ENCODE measurements at places on chromosomes 2 and 18.

- DNase-seq: no peak
These were observed 87.5 kb downstream of the BOD1L2 start for GRCh38 chr18:57234346-57234745.

DNA sequence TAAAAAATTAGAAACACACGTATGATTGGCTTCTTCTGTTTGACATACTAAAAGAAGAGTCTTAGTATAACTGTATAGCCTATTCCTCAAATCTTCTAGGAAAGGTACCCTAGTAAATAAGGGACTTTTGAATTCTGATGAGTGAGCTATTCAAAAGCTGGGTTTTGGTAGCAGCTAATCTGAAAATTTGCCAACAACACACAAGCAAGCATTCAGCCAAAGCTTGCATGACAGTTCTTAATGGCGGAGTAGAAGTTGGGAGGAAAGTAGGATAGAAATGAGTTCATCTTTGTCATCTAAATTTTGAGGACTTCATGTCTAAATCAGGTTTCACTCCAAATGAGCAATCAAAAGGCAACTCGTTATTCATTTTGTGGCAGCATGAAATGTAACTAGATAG, 813.0 kb downstream of the MBD2 start:
- DNase-seq: no peak

GRCh38 chr2:132754867-132755472, 85.0 kb upstream of the LYPD1 start:
- DNase-seq: no peak

DNA sequence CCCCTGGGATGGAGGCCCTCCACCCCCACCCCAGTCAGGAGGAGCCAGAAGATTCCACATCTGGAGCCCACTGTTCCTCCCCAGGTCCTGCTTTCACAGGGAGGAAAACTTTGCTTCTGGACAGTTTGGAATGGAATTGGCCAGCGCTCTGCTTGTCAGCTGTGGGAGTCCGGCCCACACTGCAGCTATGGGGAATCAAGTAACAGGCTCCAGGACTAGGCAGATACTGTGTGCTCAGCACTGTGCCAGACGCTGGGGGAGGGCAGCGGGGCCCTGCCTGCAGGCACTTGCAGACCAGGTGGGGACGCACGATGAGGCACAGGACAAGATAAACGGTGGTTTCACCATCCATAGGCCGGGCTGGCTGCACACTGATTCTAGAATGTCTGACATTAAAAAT, 114.0 kb downstream of the STPG4 start:
- DNase-seq: no peak

DNA sequence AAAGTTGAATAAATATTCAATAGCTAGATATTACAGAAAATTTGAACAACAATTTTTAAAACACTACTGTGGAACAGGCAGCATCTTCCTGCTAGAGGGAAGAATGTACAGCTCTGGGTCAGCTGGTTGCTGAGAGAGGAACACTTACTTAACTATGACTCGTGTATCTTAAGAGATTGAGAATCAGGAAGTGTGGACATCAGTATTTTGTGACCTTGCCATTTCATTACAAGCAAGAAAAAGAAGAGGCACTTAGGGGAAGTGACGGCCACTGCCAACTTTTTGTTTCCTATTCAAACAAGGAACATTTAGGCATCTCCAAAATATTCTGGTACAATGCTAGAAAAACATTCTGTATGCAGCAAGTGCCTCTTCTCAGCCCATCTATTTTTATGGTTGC, 45.9 kb downstream of the ITPRID2 start:
- DNase-seq: no peak

DNA sequence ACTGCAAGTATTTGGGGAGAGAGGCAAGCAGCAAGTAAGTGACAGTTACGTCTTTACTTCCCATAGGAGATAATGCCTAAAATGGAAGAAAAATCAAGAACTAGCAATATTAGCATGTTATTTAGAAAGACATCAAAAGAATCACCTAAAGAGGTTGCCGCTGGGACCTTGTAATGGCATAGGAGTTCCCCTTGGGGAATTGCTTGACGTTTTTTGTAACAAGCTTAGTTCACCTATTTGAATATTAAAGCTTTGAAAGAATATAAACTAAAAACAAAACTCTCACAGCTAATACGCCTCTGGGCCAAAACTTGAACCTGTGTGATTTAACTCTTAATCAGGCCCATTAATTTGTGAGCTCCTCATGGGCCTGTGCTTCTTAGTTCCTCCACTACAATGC, 89.0 kb downstream of the AAK1 start:
- DNase-seq: no peak

- no peak for DNase-seq
These were observed 341.5 kb upstream of the ETAA1 start for GRCh38 chr2:67055387-67056304.

DNA sequence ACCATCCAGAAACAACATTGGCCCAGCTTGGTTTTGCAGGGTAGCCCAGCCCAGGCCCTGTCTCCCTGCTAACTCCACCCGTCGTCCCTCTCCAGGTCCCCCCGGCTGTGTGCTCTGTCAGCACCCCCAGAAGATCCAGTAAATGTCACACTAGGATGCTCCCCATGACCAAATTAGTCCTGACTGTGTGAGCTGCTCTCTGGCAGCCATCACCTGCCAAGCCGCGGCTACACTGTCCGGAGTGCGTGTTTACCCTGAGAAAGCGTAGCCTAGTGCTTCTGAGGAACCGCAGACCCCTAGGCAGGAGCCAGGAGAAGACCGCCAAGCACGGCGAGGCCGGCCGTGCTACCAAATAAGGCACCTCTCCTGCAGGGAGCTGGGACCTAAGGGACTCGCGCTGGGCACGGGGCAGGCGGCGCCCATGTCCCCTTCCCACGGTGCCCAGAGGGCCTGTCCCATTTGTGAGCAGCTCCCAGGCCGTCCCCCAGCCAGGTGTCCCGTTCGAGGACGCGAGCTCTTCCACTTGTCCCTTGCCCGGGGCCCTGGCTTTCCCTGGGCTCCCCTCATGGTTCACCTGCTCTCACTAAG, 849.9 kb downstream of the RNF144A start:
- no peak for DNase-seq

DNA sequence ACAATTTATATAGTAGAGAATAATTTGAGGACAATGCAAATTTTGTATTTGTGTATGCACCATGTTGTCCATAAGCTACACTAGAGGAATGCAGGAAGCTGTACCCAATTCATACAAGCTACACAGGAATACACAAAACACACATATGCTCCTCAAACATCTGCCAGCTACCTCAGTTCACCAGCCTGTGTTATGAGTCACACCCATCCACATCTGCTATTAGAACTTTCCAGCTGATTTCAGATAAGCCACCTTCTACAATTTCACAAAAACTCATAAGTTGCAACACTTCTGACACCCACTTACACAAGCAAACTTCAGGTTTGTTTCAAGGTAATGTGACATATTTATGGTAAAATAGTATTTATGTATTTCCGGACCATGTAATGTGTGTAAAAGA, 438.9 kb downstream of the SATB2 start:
- DNase-seq: no peak

GRCh38 chr2:105399207-105399861, 483 bp upstream of the FHL2 start:
- no peak for DNase-seq

- no peak for DNase-seq
These were observed 8.7 kb downstream of the PHOSPHO2 start for GRCh38 chr2:169702996-169703395.

- DNase-seq: no peak
These were observed 44.5 kb downstream of the TMEM131 start for GRCh38 chr2:97951155-97951680.

GRCh38 chr2:217157581-217157980, 297.7 kb upstream of the TNP1 start:
- no peak for DNase-seq

- no peak for DNase-seq
These were observed 24.0 kb downstream of the R3HDM1 start for GRCh38 chr2:135555311-135555710.

DNA sequence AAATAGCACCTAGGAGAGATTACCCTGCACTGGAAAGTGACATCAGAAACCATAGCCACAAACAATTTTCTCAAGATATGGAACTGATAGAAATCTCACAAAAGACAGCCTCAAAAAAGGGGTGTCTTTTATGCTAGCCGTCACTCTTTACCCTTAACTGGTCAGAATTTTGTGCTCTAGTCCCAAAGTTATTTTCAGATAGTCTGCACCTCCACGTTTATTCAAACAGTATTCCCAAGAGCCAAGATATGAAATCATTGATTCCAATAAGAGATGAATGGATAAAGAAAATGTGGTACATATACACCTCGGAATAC, 23.5 kb upstream of the PMAIP1 start:
- DNase-seq: no peak

GRCh38 chr2:38682008-38682575, 16.2 kb downstream of the GALM start:
- no peak for DNase-seq

DNA sequence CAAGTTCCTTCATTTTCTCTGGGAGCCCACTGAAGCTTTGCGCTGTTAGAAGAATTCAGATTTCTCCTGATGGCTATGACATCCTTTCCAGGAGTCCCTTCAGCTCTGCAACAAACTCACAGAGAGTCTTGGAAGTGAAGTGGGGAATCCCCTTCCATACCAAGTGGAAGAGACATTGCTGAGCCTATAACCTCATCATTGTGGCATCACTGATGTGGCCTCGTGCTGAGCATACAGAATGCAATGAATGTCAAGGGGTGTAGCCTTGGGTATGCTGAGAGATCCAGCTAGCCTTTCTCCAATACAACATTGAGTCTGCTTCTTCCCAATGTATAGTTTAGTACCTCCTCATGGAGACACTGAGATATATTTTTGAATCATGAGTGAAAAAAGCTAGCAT, 311.1 kb upstream of the RAB12 start:
- DNase-seq: no peak

DNA sequence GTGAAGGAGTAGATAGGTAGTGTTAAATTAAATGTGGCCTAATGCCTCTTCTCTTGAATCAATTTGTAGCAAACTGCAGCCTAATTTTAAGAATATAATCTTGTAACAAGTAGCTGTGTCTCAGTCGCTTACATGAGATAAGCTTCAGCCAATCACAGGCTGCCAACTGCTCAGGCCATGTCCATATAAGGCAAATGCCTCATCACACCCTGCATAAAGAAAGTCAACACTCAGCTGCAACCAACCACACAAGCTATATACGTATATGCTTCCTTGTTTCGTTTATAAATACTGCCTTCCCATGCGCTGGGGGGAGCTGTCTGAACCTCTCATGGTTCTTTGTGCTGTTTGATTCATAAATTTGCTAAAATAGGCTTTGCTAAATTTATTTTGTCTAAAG, 476.3 kb downstream of the TRIB2 start:
- no peak for DNase-seq

GRCh38 chr2:191043438-191043837, 29.5 kb upstream of the STAT1 start:
- no peak for DNase-seq

- DNase-seq: no peak
These were observed 78.7 kb upstream of the ASB18 start for GRCh38 chr2:236342951-236343350.

- DNase-seq: no peak
These were observed 166.6 kb downstream of the RNF144A start for GRCh38 chr2:7083580-7084509.

GRCh38 chr2:51760441-51760840, 728.5 kb upstream of the NRXN1 start:
- no peak for DNase-seq

DNA sequence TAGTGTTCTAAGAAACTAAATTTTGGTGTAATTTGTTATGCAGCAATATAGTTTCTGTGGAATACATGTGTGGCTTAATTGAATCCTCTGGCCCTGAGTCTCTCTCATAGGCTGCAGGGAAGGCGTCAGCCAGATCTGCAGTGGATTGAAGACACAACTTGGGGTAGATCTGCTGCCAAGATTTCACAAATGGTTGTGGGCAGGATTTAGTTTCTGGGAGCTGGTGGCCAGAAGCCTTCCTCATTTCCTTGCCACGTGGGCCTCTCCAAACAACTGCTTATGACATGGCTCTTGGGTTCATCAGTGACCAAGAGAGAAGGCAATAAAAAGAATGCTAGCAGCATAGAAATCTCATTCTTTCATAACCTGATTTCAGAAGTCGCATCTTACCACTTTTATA, 28.2 kb downstream of the CCDC102B start:
- no peak for DNase-seq

DNA sequence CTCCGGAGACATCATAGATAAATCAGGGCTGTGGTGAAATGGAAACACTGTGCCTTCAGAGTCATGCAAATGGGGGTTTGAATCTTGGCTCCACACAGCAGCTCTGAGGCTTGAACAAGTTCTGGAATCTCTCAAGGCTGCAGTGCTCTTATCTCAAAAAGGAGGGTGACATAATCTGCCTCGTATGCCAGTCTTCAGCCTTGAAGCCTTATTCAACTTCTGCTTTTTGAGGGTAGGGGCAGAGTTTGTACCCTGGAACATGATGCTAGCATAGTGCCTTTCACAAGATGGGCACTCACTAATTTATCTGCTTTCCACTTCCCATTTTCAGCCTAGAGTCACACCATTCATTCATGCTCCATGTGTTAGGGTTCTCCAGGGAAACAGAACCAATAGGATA, 42.3 kb downstream of the GATA6 start:
- no peak for DNase-seq

DNA sequence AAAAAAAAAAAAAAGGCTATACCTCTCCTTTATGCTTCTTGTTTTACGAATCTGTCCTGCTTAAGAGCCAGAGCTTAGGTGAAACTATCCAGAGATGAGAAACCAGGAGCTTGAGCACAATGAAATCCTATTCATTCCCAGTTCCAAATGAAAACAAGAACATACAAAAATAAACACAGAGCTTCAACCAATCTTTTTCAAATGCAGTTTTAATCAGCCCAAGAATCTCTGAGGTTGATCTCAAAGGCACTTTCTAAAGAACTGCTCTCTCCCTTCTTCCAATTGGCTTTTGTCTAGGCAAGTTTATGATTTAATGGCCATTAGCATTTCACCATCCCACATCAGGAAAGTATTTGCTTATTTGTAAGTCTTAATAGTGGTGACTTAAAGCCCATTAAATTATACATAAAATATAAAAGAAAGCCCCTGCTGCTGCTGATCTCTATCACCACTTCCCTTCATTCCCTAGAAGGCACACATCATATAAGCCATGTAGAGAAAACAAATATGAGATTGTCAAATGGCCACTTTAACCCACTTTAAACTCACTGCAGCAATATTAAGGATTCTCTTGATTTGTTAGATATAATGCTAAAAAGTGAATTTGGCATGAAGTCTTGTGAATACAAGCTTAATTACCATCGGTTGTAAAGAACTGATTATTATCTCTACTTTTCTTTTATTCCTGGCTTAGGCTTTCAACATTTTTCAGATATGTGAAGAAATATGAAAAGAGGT, 29.3 kb upstream of the SCN9A start:
- no peak for DNase-seq

DNA sequence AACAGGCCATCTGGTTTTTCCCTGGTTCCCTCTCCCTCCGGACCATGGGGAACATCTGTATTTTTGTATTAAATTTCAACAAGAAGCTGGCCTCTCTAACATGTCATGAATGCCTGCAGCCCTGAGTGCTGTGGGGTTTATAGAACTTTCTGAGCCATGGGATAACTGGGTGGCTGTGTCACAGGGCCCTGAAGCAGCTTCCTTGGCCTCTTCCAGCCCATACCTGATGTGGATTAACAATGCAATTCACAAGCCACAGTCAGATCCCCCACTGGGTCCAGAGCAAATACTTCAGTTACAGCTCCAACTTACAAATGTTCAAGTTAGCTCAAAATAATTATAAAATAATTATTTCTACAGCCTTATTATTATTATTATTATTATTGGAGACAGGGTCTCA, 307.8 kb upstream of the CELF4 start:
- no peak for DNase-seq

Data from NCI-H1930 (cell line).